Sciatic nerve (tissue), 2 donors: ENCODE measurements at places on chromosomes 16 and 17. TPM values are rescaled to one million over a fixed set of nuclear protein-coding genes. Genes with fewer than 3 reads are reported as not detected.

OR2C1 gene
- 0.40 TPM for total RNA-seq

SCGB1C2 gene
- not detected for total RNA-seq

DNA sequence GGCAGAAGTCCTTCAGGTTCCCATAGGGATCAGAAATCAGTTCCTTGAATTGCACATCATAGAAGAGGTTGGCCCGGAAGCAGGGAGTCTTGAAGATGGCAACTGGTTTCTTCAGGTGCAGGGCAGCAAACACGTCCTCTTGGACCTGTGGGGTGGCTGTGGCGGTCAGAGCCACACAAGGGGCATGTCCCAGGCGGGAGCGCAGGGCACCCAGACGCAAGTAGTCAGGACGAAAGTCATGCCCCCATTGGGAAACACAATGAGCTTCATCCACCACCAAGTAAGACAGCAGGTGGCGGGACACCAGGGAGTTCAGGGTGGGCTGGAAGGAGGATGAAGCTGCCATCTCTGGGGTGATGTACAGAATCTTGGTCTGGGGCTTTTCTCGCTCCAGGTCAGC lies 4.4 kb downstream of the RECQL5 start:
- DNase-seq = peak; percentile 51

DNA sequence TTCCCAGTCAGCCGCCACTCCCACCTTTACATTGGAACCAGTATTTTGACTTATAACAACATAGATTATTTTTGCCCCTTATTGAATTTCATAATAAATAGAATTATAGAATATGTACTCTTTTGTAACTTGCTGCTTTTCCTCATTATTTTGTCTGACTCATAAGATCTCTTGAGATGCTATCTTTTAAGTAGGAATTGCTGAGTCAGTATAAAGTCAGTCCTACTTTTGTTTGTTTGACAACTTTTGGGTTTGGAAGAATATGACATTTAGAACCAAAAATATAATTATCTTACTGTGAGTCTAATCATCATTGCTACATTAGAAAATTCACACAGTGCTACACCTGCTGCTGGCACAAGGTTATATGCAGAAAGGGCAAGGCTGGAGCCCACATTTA lies 69.7 kb downstream of the STXBP4 start:
- no peak for DNase-seq

- peak; percentile 63 for DNase-seq
Observed at GRCh38 chr17:77436481-77436880, 295.7 kb downstream of the SEC14L1 start.
